Fibroblast of lung (primary cell): ENCODE measurements at places on chromosomes 2 and 18.
A peak's percentile ranks its signal among the peaks of the same experiment; 100 is the strongest.

DNA sequence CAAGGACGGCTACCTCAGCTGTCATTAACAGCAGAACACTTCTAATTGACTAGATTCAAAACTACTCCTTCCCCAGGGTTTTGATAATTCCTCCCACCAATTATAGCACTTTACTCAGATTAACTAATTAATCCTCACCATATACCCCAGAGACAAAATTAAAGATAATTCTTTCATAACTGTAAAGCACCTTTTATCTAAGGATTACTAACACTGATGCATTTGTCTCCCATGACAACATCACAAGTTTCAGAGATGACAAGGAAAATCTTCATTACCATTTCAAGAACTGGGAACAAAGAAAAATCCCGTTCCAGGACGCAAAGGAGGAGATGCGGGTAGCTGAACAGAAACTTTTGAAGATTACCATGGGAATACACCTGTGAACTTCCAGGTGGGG, 129.4 kb upstream of the ITGA6 start:
- no peak for DNase-seq

DNA sequence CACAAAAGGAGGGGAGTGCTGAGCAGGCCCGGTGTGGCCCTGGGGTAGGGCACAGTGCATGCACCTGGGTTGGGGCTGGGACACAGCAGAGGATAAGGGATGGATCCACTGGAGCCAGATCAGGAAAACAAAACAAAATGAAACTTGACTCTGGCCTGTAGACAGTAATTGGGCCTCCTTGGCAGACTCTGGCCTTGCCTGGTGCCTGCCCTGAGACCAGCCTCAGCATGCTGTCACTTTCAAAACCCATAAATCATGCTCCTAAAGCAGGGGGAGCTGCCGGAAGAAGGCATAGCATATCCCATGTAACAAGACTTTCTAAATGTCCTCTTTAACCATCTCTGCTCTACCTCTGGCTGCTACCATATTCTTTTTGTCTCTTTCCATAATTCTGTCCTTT, 61.1 kb upstream of the IGFBP5 start:
- DNase-seq = no peak

- no peak for DNase-seq
Observed at GRCh38 chr2:144707736-144708326, 187.9 kb upstream of the ZEB2 start.

GRCh38 chr2:176115883-176116813, at the start of gene HOXD10:
HOXD10 (plus strand) TSS chr2:176116778; CDS start chr2:176116834, 56 bp downstream.
- DNase-seq = no peak

- no peak for DNase-seq
Observed at GRCh38 chr2:99611786-99612185, 122.0 kb upstream of the REV1 start.

GRCh38 chr2:202695166-202695565, 60.4 kb downstream of the FAM117B start:
- peak; percentile 30 for DNase-seq

- DNase-seq = no peak
Observed at GRCh38 chr2:73998451-73998850, 13.7 kb downstream of the TET3 start.

DNA sequence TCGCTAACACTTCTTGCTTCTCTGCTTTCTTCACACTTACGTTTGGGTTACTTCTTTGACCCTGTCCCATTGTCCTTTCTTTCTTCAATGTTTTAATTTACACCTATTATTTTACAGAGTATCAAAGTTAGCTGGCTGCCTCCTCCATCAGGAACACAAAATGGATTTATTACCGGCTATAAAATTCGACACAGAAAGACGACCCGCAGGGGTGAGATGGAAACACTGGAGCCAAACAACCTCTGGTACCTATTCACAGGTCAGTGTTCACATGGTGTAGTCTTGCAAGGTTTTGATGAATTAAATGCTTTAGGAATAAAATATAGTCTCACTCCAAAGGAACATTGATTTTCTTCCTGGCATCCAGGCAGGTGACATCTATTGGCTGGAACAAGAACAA, 919.0 kb downstream of the MBD2 start:
- DNase-seq = no peak

DNA sequence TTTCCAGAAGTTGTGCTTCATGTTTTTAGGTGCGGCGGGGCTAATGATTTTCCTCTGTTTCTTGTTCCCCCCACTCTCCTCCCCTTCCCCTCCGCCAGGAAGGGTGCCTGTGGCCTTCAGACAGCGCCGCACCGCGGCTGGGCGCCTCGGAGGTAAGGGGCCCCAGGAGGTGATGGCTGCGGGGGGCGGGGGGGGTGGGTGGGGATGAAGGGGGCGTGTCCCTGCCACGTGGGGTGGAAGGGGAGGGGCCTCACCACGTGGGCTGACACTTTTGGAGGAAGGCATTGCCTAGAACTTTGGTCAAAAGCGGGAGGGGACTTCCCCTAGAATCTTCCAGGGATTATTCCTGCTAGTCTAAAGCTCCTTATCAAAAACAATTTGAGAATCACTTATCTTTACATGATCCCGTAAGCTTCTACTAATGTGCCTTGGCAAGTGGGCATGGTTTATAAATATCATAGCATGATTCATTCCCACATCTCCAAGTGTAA, 83.1 kb downstream of the FAM210A start:
- DNase-seq = no peak

- DNase-seq = peak; percentile 66
Observed at GRCh38 chr2:67083951-67084350, 313.2 kb upstream of the ETAA1 start.

- DNase-seq = peak; percentile 90
Observed at GRCh38 chr2:25618676-25619075, 54.7 kb downstream of the DTNB start.

- DNase-seq = no peak
Observed at GRCh38 chr2:103293742-103294077, 531.9 kb downstream of the TMEM182 start.

GRCh38 chr2:61371027-61371426, 99.9 kb downstream of the USP34 start:
- DNase-seq = peak; percentile 12

DNA sequence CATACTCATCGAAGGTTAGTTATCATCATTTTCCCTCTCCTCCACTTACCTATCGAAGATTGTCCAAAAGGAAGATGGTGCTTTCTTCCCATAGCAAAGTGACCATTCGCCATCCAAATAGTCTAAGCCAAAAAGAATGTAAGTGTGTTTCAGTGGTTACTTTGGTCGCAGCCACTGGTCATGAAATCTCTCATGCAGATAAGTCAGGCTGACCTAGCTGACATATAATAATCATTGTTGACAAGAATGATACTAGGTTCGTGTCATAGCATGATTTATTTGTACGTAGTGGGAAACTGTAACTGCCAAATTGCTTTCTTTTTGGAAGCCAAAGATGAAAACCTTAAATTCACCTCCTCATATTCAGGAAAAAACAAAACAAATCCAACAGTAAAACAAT, 89.6 kb upstream of the PMAIP1 start:
- DNase-seq = peak; percentile 20

- no peak for DNase-seq
Observed at GRCh38 chr2:118848381-118849225, 1.2 kb upstream of the EN1 start.

DNA sequence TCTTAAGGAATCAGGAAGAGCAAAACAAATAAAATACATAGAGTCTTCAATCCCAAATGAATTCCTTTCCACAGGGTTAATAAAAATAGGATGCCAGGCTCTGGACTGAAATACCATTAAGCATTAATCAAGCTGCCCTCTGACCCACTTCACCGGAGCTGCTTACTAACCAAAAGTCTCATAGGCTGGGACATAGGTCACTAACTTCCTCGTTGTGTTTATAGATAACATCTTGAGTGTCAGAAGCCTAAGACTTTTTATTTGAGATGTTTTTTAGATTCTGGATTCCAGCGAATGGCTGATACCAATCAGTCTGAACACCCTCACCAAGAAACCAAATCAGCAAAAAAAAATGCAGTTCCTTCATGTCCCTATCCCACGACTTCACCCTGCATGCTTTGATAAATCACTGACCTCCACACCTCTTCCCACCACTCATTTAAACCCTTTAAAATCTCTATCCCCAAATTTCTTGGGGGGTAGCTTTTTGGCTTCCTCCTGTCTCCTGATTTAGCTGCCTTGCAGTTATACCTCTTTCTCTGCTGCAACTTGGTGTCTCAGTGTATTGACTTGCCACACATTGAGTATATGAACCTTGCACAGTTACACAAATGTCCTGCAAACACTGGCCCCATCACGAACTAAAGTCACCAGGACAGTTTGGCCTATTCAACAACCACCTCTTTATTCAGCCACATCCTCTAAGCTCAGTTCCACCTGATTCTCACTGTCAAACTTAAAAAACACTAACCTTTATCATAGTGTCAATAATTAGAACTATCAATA, 399.3 kb downstream of the METTL4 start:
- no peak for DNase-seq

DNA sequence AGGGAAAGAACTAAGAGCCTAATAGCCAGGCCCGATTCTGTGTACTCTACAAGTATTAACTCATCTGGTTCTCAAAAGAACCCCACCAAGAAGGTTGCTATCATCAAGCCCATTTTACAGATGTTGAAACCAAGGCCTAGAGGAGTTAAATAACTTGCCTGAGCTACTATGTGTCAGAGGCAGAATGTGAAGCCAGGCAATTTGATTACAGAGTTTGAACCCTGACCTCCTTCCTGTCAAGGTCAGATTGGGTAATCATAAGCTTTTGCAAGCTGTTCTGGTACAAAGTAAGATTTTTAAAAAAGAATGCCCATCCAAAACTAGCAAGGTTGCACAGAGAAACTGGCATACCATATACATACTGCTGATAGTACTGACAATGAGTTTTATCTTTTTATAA, 227.1 kb downstream of the HAUS1 start:
- no peak for DNase-seq

DNA sequence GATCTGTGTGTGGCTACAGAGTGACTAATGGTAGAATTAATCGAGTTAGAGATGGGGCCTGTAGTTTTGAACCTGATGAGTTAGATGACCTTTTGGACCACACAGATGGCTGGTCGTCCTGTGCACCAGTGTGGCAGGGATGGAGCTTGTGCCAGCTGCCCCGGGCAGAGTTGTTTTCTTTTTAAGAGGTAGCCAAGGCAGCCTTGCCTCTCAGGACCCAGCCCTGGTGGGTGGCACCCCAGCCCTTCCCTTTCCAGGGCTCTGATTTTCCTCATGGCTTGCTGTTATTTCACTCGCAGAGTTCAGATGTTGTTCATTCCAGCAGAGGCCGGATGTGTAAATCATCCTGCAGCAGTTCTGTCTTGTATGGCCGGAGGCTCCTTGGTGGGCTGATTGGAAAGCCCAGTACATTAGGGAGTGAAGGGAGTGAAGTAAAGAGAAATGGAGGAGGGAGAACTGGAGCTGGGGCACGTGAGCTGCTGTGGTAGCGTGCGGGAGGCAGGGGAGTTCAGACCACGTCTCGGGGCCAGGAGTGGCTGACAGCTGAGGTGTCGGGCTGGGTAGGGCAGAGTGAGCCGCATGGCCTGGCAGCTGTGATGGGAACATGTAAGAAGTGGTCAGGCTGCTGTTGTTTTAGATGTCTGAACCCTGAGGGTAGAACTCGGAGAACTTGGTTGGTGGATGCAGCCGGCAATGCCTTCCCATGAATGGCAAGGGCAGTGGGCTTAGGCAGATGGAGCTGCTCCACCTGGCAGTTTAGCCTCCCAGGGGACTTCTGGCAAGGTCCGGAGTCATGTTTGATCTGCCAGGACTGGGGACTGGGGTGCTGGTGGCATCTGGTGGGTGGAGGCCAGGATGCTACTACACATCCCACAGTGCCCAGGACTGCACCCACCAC, 28.8 kb downstream of the ASAP2 start:
- DNase-seq = peak; percentile 61

GRCh38 chr2:172249986-172250385, 147.3 kb upstream of the DLX2 start:
- DNase-seq = peak; percentile 76

GRCh38 chr2:137969418-137969765, 5.1 kb downstream of the HNMT start:
- peak; percentile 98 for DNase-seq

DNA sequence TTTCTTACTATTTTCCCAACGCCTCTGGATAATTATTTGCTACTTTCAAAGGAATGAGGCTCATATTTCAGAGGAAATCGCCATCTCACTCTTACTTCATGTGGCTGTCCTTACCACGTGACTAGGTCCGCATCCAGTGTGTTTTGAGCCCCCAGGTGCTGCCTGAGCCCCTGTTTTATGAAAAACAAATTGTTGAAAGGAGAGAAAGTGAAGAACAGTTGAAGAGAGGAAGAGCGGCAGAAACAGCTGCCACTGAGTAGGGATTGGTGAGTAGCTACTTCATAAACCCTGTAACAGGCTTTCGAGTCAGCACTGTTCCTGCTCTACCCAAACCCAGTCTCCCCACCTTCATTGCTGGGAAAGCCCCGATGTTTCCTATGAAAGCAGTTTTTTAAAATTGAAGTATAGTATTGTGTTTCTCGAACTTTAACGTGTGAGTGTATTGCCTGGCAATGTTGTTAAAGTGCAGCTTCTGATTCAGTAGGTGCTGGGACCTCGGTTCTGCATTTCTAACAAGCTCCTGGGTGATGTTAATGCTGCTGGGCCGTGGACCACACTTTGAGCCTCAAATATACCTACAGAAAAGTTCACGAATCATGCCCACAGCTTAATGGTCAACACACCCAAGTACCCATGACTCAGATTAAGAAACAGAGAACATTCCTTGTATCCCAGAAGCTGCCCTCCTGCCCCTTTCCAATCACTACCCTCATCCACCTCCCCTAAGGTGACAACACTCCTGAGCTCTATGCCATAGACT, 39.7 kb downstream of the TMEM177 start:
- DNase-seq = no peak

- DNase-seq = peak; percentile 99
Observed at GRCh38 chr2:238684362-238685326, 163.2 kb upstream of the TWIST2 start.

GRCh38 chr18:45793264-45793965, 32.1 kb upstream of the SIGLEC15 start:
- DNase-seq = peak; percentile 85

- no peak for DNase-seq
Observed at GRCh38 chr2:25576596-25576995, 96.8 kb downstream of the DTNB start.
